Effector CD8-positive, alpha-beta T cell (primary cell): ENCODE measurements at places on chromosomes 1 and 21.
A peak's percentile ranks its signal among the peaks of the same experiment; 100 is the strongest.

GRCh38 chr1:30103708-30104411 lies 619.5 kb downstream of the MATN1 start:
- DNase-seq: no peak

GRCh38 chr1:24928689-24929397 lies 1.2 kb downstream of the RUNX3 start:
- peak; percentile 53 for DNase-seq

- DNase-seq: no peak
Observed at GRCh38 chr1:15948595-15949452, 27.1 kb downstream of the ZBTB17 start.

DNA sequence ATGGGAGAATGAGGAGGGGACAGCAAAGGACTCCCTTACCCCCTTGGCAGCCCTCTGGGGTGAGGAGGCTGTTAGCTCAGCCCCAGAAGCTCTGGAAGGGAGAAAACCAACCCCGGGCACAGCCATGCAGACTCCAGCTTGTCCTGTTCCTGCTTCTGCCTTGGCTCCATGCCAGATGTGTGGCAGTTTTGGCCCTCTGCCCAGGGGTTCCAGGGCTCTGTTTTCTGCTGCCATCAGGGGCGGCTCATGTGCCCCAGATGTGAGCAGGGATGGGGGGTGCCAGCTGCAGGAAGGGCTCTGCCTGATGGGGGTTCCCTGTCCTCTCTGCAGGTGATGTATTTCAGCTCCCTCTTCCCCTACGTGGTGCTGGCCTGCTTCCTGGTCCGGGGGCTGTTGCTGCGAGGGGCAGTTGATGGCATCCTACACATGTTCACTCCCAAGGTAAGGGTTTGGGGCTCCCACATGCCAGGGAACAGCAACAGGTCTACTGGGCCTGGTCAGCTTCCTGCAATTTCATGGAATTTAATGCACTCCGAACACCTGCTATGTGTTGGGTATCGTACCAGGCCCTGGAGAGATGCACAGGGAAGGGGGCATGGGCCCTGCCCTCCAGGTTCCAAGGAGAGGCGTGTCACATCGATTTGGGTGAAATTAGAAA lies 26.1 kb downstream of the SLC6A17 start:
- no peak for DNase-seq

DNA sequence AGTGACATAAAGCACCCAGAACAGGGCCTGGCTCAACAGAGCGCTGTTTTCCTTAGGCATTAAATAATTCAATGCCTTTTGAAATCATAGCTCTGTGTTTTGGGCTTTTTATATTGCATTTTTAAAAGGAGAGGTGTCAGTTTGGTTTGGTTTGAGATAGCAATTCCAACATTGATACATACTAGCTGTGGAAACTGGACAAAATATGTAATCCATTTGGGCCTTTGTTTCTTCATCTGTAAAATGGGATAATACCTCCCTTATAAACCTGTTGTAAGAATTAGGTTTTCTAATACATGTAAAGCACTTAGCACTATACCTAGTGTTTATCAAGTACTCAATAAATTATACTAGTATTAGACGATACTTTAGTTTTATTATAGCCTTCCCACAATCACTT lies 8.7 kb upstream of the RAB4A start:
- no peak for DNase-seq

GRCh38 chr1:45205011-45205909 lies 1.1 kb downstream of the ZSWIM5 start:
- DNase-seq: no peak

DNA sequence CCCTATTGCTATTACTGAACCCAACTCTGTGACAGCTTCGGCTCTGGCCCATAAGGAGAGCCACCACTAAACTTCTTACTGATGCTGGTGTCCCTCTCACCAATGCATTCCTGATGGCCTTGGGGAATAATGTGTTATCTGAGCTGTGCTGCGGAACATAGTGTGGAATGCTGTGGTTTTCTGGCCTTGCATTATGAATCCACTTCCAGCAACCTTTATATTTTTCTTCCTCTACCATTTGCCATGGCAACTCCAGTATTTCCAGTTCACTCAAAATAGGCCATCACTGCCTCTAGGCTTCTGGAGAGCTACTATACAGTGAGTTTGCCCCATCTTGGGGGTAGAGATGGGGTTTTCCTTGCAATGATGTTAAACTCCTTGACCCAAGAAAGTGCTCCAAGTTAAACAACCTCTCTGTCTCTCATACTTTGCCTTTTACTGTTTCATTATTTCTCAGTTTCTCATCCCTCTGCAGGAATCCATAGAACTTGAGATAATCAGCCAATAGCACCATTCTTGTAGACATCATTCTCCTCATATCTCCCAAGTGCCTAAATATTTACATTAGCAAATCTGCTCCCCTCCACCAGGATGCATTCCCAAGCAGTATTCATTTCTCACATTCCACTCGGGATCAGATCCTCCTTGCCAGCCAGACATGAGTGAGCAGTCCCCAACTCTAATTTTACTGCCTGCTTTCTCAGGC lies 11.1 kb upstream of the RAVER2 start:
- no peak for DNase-seq

DNA sequence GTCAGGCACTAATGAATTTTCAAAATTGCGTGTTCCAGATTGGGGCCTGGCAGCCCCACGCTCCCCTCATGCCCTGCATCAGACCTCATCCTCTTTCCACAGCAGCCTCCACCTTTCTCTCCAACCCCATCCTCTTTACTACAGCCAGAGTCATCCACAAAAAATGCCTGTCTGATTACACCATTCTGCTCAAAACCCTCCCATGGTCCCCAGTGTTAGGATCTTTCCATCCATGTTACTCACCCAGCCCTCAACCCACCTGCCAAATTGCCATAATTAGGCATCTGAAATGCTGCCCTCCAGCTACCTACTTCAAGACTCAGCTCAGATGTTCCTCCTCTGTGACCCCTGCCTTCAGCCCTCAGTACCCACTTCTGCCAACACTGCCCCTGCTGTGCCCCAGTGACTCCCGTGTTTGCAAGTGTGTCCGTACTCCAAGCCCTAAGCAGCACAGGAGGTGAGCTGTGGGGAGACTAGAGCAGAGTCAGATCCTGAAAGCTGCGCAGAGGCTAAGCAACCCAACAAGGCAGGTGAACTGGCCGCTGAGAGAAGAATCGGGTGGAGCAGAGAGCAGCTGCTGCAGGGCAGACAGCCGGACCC lies 715 bp upstream of the ARTN start:
- DNase-seq: no peak

DNA sequence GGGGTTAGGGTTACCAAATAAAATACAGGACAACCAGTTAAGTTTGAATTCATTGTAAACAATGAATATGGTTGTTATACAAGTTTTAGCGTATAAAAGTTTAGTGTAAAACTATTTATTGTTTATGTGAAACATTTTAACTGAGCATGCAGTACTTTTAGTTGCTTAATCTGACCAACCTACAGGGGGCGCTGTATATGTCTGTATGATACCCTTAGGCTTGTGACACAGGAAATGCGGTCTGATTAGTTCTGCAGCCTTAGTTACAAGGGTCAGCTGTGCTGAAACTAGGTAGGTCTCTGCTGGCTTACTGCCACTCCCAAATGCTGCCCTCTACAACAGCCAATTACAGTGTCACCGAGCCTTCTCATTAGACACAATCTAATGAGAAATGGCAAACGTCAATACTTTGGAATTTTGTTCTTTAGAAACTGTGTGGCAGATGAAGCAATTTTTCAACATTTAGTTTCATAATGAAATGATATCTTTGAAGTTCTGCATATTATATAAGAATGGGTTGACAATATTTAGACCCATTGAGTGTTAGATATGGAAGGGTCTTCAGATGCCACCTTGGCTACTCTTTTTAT lies 56.2 kb downstream of the NTNG1 start:
- no peak for DNase-seq

GRCh38 chr1:18385239-18385790 lies 95.4 kb upstream of the KLHDC7A start:
- DNase-seq: no peak

- no peak for DNase-seq
Observed at GRCh38 chr1:155313261-155313660, 4.6 kb downstream of the FDPS start.

- no peak for DNase-seq
Observed at GRCh38 chr1:246099570-246099969, 407.5 kb downstream of the SMYD3 start.

DNA sequence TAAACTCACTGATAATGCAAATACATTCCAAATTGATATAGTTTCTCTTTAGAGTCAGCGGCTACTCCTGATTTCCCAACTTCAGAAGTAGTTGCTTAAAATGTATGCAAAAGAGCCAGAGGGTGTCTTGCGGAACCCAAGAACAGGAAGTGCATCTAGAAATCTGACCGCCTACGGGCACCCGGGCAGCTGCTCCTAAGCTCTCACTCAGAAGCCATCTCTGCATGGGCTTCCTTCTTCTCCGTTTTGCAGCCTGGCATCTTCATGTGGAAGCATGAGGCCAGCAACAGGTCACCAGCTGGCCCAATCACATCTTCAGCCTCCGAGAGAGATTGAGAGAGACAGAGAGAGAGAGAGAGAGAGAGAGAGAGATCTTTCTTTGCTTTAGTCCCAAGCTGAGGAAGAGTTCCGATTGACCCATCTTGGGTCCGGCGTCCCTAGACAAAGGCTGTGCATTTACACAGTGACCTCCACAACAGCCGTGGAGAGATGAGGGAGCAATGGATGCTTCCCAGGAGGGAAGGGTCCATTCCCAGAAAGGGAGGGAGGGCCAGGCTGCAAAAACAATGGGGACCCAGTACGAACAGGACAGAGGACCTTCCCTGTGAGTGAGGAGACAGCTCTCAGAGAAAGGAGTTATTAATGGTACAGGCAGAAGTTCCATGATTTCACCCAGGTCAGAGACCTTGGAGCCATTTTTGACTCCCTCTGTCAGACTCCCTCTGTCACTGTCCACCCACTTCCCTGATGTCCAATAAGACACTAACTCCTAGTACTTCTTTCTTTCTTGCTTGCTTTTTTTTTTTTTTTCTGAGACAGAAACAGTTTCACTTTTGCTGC lies 28.2 kb upstream of the SLC30A1 start:
- no peak for DNase-seq

- DNase-seq: no peak
Observed at GRCh38 chr1:215568299-215568692, 1.2 kb downstream of the KCTD3 start.

- no peak for DNase-seq
Observed at GRCh38 chr1:61000327-61000726, 82.0 kb upstream of the NFIA start.

DNA sequence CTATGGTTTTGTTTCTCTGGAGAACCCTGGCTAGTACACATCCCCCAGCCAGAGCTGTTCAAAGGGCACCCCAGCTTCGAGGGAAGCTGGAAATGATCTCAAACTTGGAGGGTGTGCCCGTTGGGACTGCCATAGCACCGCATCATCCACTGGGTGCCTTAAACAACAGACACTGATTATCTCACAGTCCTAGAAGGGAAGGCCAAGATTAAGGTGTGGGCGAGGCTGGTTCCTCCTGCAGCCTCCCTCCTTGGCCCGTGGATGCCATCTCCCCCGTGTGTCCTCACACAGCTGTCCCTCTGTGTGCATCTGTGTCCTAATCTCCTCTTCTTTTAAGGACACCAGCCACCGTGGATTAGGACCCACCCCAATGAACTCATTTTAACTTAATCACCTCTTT lies 4.2 kb upstream of the IBA57 start:
- DNase-seq: no peak

- no peak for DNase-seq
Observed at GRCh38 chr21:39641827-39642450, 29.2 kb downstream of the B3GALT5 start.

DNA sequence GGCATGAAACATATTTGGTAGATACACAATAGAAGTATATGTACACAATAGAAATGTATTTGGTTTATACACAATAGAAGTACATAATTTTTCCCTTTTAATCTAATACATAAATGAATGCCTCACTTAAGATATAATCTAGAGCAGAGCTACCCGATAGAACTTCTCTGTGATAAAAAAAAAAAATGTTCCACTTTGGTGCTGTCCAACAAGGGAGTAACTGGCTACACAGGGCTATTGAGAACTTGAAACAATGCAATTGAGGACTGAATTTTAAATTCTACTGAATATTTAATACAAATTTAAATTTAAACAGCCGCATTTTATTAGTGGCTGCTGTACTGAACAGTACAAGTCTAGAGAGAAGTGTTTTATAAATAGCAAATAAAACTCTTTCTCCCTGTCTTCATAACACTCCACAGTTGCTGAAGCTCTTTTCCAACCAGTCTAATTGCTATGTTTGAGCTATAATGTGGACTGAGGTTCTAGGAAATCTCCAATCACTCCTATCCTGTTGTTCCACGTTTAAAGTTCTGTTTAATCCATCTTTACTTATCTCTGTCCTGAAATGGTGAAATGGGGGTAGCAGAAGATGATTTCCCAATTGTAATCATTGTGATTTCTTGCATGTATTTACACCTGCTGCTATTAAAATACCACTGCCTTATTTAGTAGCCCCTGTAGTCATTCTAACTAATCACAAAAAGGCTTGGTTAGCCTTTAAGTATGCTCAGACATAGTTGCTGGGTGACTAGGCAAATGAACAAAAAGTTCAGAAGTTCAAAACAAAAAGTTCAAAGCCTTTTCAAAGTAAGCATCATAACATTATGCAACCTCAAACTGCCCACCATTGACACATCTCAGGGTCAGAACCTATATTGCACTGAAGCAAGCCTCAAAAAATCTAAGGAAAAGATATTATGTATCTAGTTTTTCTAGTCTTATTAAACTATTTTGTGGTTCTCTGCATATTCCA lies 192.3 kb upstream of the C1orf87 start:
- no peak for DNase-seq

GRCh38 chr21:32061729-32062128 lies 188.9 kb downstream of the HUNK start:
- DNase-seq: no peak

DNA sequence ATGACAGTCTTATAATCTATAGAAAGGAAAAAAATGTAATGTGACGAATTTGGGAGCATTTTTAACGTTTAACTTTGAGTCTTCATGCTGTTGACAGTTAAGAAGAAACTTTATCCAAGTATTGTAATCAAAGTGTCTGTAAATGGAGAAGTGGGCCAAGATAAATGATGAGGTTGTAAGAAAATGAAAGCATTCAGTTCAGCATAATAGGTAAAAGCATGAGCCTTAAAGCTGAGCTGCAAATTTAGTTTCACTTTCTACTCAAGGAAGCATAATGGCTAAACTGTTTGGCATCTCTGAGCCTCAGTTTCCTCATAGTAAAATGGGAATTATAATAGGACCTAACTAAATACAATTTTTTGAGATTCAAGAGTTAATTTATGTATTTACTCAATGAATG lies 1554.8 kb downstream of the KCNT2 start:
- no peak for DNase-seq

GRCh38 chr1:119008483-119009311 lies 20.6 kb upstream of the TBX15 start:
- no peak for DNase-seq

GRCh38 chr1:181545395-181545794 lies 62.1 kb downstream of the CACNA1E start:
- no peak for DNase-seq

GRCh38 chr21:30986965-30987364 lies 51.3 kb downstream of the KRTAP19-8 start:
- DNase-seq: no peak

DNA sequence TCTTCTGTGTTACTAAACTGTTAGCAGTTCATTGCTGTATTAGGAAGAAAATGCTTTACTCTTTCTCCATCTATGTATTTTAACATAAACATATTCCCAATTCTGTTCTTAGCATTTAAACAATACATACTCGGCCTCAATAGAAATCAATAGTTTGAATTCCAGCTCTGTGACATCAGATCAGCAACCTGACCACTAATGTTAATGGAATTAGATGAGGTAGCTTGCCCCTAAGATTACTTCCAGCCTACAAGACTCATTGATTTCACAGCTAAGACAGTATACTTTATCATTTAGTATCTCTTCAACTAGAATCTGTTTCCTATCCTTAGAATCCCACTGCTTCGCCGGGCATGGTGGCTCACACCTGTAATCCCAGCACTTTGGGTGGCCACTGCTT lies 38.9 kb downstream of the EPRS1 start:
- no peak for DNase-seq
